ENCODE measurements at places on chromosomes 5 and 9.
A peak's percentile ranks its signal among the peaks of the same experiment; 100 is the strongest.

DNA sequence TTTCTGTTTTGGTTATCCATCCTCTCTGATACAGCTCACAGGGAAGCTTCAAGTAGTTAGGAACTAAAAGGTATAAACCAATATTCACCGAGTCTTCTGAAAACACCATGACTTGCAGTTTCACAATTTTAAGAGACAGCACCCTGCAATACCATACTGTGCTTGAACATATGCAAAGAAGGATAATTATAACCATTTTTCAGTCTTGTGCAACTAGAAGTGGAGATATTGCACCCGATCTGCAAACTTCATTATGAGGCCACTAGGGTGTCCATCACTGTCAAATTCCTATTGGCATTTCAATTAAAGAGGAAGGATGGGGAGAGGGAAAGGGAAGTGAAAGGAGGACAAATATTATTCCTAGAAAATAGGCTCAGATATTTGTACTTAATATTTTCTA lies 32.4 kb upstream of the CEP120 start:
- no peak for DNase-seq

- no peak for DNase-seq
These were observed 53.2 kb upstream of the ACO1 start for GRCh38 chr9:32331240-32331639.

- no peak for DNase-seq
These were observed 37.6 kb upstream of the SLC27A6 start for GRCh38 chr5:128927644-128928043.

GRCh38 chr9:127989094-127989493 lies 8.3 kb upstream of the EEIG1 start:
- DNase-seq: no peak

DNA sequence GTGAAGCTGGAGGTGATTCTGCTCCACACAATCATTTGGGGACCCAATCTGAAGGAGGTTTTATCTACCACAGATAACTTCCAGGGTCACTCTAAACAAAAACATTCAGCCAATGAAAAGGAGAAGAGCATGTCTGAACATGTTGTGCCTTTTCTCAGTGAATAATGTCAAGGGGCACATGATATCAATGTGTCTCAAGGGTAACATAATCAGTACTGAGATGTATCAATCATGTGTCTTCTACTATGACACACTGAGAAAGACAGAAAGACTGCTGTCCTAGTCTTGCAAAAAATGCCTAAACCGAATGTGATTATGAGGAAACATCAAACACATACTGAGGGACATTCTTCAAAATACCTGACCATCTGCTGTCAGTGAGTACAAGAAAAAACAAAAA lies 25.4 kb upstream of the RASA1 start:
- DNase-seq: no peak

DNA sequence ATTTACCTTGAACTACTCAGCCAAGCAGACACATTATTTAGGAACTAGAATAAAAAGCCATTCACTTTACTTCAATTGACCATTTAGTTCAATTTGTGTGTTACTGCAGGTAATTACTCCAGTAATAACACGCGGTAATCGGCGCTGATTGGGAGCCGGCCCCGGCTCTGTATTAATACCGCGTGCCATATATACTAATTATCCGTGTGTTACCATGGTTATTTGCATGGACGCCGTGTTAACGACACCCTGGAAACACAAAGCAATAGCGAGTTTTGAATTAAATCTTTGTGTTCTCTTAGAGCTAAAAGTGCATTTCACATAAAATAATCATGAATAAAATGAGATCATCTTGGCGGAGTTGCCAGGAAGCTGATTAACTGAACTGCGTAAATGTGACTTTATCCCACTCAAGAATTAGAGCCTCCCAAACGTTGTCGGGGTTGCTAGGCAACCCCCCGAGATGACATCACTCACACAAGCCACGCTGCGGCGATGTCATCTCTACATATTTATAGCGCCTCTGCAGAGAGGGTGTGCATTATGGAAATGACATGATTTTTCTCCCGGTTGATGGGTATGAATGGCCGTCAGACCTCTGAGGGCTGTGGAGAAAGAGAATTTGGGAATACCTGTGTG lies 41.4 kb upstream of the RNU6ATAC start:
- DNase-seq: peak; percentile 15

DNA sequence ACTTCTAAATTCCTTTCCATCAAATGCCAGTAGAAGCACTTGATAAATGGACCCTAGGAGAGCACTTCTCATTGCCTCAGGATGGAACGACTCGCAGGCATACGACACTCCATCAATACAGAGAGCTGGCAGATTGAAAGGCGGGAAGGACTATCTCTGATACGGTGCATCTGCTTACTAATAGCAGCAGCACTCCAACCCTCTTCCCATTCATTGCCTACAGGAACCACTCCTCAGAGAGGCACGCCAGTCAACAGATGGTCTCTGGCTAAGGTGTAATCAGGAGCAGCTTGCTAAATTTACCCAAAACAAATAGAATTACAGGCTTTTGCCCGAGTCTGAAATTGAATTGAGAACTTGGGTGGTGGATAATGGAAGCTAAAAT lies 168.1 kb downstream of the EFNA5 start:
- DNase-seq: no peak

GRCh38 chr5:14277385-14278320 lies 134.5 kb downstream of the TRIO start:
- no peak for DNase-seq

- no peak for DNase-seq
These were observed 32.9 kb downstream of the CPEB4 start for GRCh38 chr5:173920866-173921555.

All from HFFc6 (cell line).